ENCODE measurements at places on chromosomes 6 and 20. TPM values are rescaled to one million over a fixed set of nuclear protein-coding genes. Genes with fewer than 3 reads are reported as not detected.

GRCh38 chr6:129006724-129007514 lies 124.0 kb downstream of the LAMA2 start:
- DNase-seq, result no peak

GRCh38 chr20:46913329-46914044 lies 18.8 kb downstream of the EYA2 start:
- DNase-seq, result no peak

- DNase-seq, result no peak
These were observed 66.4 kb downstream of the ANKS1A start for GRCh38 chr6:34955442-34955841.

The DEFB128 gene
- total RNA-seq, result not detected

The ACAT2 gene
- total RNA-seq, result 5.2 TPM

- DNase-seq, result no peak
These were observed 79.4 kb downstream of the SNX5 start for GRCh38 chr20:17889226-17889625.

DNA sequence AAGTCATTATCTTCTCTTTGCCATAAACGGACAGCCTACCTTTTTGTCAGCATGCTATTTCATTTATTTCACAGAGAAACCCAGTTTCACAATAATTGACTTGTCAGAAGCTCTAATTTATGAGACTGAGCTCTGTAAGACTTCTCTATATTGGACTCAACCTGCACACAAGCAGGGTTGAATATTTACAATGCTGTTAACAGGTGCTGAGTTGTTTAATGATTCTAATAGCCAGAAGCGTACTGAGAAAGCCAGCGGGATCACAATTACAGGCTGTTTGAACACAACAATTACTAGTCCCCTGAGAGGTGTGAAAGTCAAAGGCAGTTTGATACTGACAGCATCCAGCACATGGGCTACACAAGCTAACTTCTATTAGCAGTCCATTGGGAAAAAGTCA lies 128.2 kb upstream of the SIM1 start:
- no peak for DNase-seq

- peak; percentile 35 for DNase-seq
These were observed 1.1 kb downstream of the PTPRK start for GRCh38 chr6:128519132-128519930.

DNA sequence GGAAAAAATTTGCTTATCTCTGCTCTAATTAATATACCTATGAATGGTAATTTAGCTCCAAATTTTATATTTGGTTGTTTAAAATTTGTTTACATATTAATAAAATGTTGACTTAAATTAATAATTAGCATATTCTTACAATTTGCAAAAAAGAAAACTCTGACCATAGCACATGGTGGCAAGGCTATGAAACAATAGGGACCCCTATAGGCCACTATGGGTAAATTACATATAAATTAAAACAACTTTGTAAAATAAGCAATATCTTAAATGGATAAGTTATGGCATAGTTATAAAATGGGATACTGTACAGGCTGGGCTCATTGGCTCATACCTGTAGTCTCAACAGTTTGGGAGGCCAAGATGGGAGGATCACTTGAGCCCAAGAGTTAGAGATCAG lies 76.0 kb downstream of the MKKS start:
- no peak for DNase-seq

- DNase-seq, result no peak
These were observed 19.3 kb downstream of the ZNF334 start for GRCh38 chr20:46494077-46494476.

DNA sequence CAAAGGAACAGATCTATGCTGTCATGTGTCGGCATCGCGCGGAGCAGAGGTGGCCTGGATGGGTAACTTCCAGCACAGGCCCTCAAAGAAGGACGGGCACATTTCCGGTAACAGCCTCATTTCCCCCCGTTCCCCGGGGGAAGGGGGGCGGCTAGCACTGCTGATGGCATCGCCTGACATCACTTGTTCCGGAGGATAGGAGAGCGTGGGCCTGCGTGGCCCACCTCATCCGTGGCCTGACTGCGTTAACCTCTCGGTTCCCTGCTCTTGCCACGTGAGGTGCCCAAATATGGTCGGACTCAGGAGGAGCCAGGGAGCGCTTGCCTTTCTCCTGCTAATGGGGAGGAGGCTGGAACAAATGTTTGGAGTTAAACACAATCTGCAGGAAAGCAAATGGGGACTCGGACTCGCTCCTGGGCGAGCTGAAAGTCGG lies at the start of gene AKAP12:
TSS of gene AKAP12 (plus strand) at position 365 of the 433 bp plus-strand sequence. CDS start 596 bp downstream, outside the sequence.
- DNase-seq, result peak; percentile 29

The CST5 gene
- total RNA-seq, result not detected

DNA sequence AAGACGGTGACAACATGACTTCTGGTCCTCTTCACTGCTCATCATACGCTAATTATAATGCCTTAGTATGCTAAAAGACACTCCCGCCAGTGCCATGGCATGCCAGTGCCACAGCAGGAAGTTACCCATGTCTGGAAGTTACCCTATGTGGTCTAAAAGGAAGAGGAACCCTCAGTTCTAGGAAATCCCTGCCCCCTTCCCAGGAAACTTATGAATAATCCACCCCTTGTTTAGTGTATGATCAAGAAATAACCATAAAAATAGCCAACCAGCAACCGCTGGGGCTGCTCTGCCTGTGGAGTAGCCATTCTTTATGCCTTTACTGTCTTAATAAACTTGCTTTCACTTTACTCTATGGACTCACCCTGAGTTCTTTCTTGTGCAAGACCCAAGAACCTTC lies 15.8 kb upstream of the SERPINB9 start:
- no peak for DNase-seq

DNA sequence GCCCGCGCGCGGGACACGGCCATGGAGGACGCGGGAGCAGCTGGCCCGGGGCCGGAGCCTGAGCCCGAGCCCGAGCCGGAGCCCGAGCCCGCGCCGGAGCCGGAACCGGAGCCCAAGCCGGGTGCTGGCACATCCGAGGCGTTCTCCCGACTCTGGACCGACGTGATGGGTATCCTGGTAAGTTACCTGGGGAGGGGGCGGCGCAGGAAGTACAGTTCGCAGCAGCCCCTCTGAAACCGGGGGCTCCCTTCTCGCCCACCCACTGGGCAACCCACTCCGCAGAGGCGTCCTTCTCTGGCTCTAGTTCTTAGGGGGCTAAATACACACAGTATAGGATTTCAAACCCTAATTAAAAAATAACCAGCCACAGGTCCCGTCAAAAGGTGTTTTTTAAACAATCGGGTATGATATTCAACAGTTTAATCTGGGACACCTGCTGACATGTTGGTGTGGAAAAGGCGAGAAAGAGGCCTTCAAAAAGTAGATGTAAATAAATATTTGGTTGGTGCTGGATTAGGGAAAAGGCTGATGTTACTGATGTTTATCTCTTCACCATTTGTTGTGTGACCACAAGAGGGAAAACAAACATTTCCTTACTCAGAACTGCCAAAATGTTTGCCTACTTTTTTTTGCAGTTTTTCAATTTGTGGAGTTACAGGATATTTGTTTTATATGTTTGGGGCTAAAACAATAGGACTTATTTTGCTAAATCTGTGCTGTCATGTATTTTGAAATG lies 577 bp downstream of the SASH1 start:
- no peak for DNase-seq

The TTK gene
- 0.25 TPM for total RNA-seq

DNA sequence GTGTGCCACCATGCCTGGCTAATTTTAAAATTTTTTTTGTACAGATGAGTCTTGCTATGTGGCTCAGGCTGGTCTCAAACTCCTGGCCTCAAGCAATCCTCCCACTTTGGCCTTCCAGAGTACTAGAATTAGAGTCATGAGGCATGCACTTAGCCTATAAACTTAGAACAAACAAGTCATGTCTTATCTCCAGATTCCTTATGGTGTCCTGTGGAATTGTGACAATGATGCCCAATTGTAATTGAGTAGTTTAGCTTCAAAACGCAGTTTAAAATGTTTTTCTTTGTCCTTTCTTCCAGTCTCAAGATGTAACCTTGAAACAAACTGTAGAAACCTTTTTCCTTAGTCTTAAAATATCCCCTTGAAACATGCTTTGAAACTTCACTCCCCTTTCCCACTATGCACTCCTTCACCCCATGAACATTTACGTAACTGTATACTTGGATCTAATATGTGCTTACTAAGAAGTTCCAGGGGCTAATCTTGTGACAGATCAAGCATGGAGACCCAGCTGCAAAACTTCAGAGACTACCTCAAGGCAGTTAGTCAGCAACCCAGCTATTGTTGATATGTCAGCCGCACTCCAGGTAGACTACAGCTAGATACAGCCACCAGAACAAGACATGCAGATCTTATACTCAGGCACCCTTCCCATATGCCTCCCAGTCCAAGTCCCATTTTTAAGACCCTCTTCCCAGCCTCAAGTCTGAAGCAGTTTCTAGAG lies 46.2 kb downstream of the MAN1A1 start:
- DNase-seq, result no peak

DNA sequence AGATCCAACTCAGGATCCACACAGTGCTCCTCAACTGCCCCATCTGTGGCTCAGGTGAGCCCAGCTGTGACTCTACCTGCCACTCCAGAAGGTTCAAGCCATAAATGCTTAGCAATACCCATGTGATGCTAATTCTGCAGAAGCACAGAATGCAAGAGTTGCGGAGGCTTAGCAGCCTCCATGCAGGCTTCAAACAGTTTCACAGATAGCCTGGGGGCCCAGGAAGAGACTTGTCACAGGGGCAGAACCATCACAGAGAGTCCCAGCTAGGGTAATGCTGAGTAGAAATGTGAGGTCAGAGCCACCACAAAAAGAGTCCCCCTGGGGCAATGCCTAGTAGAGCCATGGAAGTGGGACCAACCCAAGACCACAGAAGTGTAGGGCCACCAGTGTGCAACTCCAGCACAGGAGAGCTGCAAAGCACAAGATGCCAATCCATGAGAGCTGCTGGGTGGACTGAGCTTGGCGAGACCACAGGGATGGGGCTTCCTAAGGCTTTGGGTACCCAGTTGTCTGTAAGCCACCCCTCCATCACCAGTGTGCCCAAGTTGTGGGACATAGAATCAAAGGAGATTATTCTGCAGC lies 283.9 kb downstream of the UBE3D start:
- DNase-seq, result no peak

DNA sequence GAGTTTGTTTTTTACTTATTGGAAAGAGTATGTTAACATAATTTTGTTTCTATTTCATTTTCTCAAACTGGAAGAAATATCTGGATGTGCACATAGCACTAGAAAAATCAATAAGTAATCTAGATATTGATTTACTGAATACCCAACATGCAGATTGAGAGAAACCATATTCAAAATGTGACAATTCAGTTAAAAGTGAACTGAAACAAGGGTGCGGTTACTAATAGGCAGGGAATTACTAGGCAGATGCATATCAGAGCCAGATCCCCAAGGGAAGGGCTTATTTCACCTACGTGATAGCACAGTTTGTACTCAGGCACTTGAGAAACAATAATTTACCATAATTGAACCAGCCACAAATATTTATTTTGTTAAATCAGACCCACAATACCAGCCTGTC lies 493.1 kb upstream of the FLRT3 start:
- no peak for DNase-seq

- no peak for DNase-seq
These were observed 73.5 kb downstream of the ARMC2 start for GRCh38 chr6:108921547-108922361.

DNA sequence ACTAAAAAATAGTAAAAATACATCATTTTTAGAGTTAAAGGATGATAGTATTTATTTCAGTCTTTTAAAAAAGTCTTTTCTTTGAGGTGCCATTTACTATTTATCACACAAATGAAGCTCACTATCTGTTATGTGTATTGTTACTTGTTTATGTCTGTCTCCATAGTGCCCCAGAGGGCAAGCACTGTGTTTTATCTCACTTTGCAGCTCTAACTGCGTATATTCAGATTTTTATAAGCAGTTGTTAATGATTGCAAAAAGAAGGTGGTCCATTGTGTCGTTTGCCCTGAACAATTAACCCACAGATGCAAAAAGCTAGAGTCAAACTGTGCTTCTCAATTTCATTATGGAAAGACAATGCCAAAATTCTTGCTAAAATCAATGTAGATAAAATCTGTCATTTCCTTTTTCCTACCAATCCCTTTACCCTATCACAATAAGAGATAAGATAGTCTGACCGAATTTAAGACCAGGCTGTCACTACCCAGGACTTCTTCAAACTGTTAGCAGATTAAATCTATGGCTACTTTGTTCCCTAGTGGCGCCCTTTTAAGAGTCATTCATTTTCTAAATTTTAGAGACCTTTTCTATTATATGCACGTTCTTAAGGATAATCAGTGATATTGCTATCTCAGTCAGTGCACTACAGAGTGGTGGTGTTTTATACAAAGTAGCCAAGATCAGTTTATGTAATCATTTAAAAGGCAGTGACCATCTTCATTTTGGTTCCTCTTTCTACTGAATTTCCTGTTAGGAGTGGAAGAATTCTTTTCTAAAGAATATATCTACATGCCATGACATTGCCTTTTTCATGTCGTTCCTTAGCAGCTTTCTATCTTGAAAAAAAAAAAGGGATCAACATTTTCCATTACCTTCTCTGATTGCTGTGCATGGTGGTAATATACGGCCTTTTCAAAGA lies 133.1 kb upstream of the PRDM1 start:
- no peak for DNase-seq

The PPIL6 gene
- total RNA-seq, result 3.9 TPM

The KIFC1 gene
- total RNA-seq, result 0.49 TPM

DNA sequence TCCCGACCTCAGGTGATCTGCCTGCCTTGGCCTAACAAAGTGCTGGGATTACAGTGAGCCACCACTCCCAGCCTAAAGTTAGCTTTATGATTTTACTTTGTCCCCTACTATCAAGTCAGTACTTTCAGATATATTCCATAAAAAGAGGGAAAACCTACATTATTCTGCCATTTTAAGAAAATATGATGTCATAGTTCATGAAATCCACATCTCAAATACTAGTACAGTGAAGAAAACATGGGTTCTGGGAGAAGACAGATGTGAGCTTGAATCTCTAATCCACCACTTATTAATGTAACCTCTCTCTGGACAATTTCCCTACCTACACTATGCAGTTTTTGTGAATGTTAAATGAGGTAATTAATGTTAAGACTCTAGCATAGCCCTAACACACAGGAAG lies 74.5 kb downstream of the PDE10A start:
- no peak for DNase-seq

- DNase-seq, result no peak
These were observed 227.3 kb upstream of the PDE10A start for GRCh38 chr6:165890404-165890735.

The TBXT gene
- not detected for total RNA-seq

DNA sequence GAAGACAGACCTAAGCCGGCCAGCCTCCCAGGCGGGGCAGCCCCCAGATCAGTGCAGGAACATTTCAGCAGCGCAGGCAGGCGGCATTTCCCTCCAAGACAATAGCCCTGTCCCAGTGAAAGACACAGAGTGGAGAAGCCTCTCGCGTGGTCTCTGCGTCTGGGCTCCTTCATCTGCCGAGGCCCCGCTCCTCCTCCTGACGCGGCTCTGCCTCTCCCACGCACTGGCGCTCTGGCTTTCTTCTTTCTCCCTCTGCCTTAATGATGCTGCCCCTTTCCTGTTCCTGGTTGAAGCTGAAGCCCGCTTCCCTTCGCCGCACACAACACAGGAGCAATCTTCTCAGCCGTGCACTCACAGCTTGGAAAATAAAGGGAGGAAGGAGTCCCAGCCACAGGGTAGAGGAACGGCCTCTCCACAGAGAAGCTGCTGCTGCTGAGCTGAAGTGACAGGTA lies 347.5 kb downstream of the CDH4 start:
- no peak for DNase-seq

The KCNS1 gene
- total RNA-seq, result 0.14 TPM

The TNFRSF21 gene
- total RNA-seq, result 6.3 TPM

GRCh38 chr6:133889557-133890403 lies 867 bp downstream of the TCF21 start:
- peak; percentile 36 for DNase-seq
